ENCODE measurements at places on chromosomes 5 and 9.

- no peak for DNase-seq
These were observed 541 bp downstream of the GNPDA1 start for GRCh38 chr5:142012186-142012785.

GRCh38 chr5:35815089-35815936 is 41.4 kb upstream of the IL7R start:
- DNase-seq: no peak

- no peak for DNase-seq
These were observed 13.9 kb downstream of the ENC1 start for GRCh38 chr5:74626386-74627222.

GRCh38 chr5:171426680-171427079 is 7.2 kb downstream of the FGF18 start:
- DNase-seq: no peak

GRCh38 chr5:5700549-5700948 is 278.1 kb downstream of the ICE1 start:
- DNase-seq: no peak

DNA sequence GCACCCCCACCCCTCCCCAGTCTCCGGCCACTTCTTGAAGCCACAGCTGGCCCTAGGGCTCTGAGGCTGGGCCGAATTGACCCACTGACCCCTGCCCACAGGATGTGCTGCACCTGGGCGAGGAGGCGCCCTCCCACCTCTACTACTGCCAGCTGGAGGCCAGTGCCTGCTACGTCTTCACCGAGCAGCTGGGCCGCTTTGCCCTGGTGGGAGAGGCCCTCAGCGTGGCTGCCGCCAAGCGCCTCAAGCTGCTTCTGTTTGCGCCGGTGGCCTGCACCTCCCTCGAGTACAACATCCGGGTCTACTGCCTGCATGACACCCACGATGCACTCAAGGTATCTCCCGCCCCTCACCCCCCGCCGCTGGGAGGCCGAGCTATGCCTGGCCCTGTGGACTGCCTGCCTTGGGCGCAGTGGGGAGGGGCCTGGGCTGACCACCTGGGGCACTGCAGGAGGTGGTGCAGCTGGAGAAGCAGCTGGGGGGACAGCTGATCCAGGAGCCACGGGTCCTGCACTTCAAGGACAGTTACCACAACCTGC is 21.3 kb downstream of the HK3 start:
- DNase-seq: no peak

DNA sequence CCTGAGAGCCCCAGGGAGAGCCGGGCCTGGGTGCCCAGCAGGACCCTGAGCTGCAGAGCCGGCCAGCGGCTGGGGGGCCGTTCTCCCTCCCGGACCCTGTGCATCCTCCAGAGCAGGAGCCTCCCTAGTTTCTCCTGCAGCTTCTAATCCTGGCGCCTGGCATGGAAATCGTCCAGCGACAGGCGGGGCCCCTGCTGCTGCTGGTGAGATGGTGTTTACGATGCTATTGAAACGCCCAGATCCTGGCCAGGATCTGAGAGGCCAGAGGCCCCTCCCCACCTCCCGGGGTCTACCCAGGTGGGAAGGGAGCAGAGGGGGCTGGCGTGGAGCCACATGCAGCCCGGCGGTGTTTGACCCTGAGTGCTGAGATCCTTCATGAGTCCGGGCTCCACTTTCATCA is 38.2 kb upstream of the CEP72 start:
- DNase-seq: no peak

DNA sequence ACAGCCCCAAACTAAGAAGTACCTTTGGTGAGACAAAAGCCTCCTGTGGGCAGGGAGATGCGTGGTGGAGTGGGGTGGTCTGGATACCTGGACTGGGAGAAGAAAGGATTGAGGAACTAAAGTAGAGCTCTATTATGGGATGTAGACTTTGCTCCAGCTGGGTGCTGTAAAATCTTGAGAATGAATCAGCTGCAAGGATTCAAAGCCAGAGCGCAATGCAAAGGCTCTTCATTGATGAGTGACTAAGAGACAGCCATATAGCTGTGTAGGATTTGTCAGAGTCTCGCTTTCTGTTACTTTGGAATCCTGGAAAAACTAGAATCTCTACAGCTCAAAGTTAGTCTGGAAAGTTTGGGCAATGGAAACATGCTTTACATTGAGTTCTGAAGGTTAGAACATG is 159.9 kb downstream of the TAF11L14 start:
- no peak for DNase-seq
